ENCODE measurements at places on chromosomes 6 and 20.

GRCh38 chr6:3057063-3057770 lies 11.1 kb upstream of the RIPK1 start:
- H3K27me3 ChIP-seq = no peaks in the 10 kb centered on the region
- no peak overlapping the region for H3K4me3 ChIP-seq
- DNase-seq = no peak
- no peaks in the 10 kb centered on the region for H3K4me1 ChIP-seq

GRCh38 chr20:52922436-52922835 lies 49.7 kb upstream of the TSHZ2 start:
- H3K4me1 ChIP-seq = no peaks in the 10 kb centered on the region
- no peaks in the 10 kb centered on the region for H3K36me3 ChIP-seq
- H3K4me3 ChIP-seq = no peak overlapping the region
- H3K27me3 ChIP-seq = peaks cover 2% of the 10 kb centered on the region

DNA sequence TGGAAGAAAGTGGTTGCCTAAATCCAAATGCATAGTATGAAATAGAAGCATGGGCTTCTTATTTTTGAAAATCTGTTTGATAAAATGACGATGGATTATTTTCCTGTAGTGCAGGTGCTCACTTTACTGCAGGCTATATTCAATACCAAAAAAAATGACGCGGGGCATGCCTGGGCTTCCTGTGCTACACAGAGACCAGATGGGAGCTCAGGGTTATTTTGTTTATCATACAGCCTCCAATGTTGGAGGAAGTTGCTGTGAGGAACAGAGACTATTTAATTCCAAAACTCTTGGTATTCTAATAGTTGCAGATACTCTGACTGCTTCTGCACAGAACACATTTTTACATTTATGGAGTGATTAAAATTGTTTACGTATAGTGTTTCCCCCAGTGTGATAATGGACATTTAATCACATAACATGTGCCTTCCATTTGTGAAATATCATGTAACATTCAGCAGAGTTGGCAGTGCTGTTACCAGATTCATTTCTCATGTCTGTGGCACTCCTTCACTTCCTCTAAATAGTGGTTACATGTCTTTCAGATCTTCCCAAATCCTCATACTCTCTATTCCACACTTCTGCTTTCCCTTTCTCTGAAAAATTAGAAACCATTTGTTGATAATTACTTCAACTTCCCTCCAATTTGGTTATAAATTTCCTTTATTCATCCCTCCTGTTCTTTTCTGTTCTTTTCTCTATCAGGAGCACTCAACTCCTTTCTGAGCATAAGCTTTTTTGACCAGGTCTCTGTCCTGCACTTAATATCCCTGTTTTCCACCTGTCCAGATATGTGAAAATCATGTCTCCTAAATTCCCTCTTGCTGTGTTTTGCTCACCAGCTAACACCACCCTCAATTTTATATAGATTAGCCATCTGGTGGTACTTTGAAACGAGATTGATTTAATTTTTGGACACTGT lies 121.6 kb downstream of the ADGRB3 start:
- H3K4me1 ChIP-seq = no peaks in the 10 kb centered on the region
- no peak overlapping the region for H3K27ac ChIP-seq
- no peaks in the 10 kb centered on the region for H3K36me3 ChIP-seq
- H3K27me3 ChIP-seq = no peaks in the 10 kb centered on the region

DNA sequence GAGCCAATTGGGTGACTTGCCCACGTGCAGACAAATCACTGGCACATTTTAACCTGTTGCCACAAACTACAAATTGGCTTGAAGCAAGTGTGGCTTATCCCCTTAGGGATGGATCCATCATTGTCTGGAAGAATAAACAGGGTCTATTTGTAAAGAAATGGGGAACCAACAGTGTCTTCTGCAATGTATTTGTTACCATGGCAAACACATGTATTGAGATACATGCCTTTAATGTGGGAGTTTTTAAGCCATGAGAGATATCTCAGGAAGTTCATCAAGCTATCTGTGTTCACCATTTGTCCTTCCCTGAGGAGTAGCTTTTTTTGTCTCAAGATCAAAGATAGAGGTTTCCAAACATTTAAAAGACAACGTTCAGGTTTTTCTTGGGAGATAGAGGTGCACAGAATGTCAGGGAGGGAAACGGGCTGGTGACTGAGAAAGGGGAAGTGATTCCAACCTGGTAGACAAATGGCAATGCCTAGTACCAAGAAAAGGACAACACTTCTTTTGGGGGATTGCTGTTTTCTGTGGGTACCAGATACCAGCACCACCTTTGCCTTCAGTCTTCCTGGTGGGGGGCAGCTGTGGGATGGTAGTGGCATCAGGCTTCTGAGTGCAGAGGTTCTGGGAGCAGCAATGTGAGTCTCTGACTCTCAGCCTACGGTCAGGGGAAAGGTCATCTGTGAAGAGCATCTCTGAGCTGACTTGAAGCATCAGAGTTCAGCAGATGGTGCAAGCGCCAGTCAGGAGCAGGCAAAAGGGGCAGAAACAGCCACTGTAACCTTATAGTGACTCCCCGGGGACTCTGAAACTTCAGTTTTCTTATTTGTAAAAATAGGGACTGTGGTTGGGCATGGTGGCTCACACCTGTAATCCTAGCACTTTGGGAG lies 20.1 kb upstream of the BCAS1 start:
- no peak for DNase-seq
- no peaks in the 10 kb centered on the region for H3K36me3 ChIP-seq
- H3K27me3 ChIP-seq = peaks cover 7% of the 10 kb centered on the region
- H3K27ac ChIP-seq = no peak overlapping the region
- no peaks in the 10 kb centered on the region for H3K4me1 ChIP-seq
- no peak overlapping the region for H3K4me3 ChIP-seq

- H3K27me3 ChIP-seq = no peaks in the 10 kb centered on the region
- no peak overlapping the region for H3K4me3 ChIP-seq
- peaks cover 24% of the 10 kb centered on the region for H3K36me3 ChIP-seq
Observed at GRCh38 chr6:37456126-37456525, 23.1 kb downstream of the CMTR1 start.

GRCh38 chr6:189676-190075 lies 102.6 kb upstream of the DUSP22 start:
- H3K4me1 ChIP-seq = no peaks in the 10 kb centered on the region
- H3K36me3 ChIP-seq = no peaks in the 10 kb centered on the region
- H3K27me3 ChIP-seq = no peaks in the 10 kb centered on the region
- no peak overlapping the region for H3K27ac ChIP-seq
- no peak for DNase-seq
- no peak overlapping the region for H3K4me3 ChIP-seq

DNA sequence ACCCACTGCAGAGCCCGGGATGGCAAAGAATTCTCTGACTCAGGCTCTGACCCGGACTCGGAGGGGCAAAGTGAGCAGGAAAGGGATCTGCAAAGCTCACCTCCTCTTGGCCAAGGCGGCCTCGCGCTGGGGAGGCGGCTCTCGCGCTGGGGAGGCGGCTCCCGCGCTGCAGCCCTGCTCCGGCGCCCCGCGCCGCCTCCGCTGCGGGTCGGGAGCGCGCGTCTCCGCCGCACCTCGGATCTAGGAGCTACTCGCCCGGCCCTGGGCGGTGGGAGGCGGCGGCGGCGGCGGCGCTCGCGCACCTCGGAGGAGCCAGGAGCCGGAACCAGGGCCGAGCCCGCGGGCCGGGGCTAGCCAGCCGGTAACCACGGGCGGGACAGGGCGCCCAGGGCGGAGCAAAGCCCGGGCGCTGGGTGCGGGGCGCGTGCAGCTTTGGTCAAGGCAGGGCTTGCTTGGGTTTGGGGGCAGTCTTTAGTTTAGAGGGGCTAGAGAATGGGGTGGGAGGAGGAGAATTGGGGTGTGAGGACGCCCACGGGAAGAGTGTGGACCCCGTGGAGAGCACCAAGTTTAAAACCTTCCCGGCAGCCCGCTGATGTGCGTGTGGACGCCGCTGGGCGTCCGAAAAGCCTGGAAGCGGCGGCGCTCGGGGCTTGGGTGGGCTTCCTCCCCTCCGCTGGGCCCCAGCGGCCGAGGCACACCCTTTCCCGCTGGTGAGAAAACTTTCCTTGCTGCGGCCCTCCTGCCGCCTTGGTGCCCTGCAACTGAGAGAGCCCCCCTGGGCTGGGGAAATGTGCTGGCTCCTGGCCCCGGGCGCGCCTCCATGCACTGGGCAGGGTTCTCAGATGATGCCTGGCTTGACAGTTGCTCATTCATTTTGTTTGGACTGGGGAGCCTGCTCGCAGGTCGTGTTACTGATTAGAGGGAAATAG lies at the start of gene MRAP2:
Gene MRAP2 (plus strand): TSS at position 250 of the 929 bp plus-strand sequence. CDS start 21,547 bp downstream, outside the sequence.
- DNase-seq = no peak
- no peak within 1 kb of the TSS for H3K27ac ChIP-seq
- no peaks in the 10 kb centered on the region for H3K27me3 ChIP-seq

GRCh38 chr20:25148181-25148981 lies 47.1 kb upstream of the ENTPD6 start:
- no peaks in the 10 kb centered on the region for H3K36me3 ChIP-seq
- no peak overlapping the region for H3K27ac ChIP-seq
- peak; percentile 43 for DNase-seq
- H3K27me3 ChIP-seq = peaks cover 22% of the 10 kb centered on the region

DNA sequence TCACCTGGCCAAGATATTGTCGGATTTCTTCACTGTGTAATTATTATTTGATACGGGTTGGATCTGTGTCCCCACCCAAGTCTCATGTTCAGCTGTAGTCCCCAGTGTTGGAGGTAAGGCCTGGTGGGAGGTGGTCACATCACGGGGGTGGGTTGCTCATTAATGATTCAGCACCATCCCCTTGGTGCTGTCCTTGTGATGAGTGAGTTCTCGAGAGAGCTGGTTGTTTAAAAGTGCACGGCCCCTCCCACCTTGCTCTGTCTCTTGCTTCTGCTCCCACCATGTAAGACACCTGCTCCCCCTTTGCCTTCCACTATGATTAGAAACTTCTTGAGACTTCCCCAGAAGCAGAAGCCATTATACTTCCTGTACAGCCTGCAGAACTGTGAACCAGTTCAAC lies 173.9 kb upstream of the PMEPA1 start:
- H3K4me1 ChIP-seq = no peaks in the 10 kb centered on the region
- no peak overlapping the region for H3K27ac ChIP-seq
- H3K27me3 ChIP-seq = peaks cover 4% of the 10 kb centered on the region
- H3K36me3 ChIP-seq = no peaks in the 10 kb centered on the region
- no peak overlapping the region for H3K4me3 ChIP-seq

DNA sequence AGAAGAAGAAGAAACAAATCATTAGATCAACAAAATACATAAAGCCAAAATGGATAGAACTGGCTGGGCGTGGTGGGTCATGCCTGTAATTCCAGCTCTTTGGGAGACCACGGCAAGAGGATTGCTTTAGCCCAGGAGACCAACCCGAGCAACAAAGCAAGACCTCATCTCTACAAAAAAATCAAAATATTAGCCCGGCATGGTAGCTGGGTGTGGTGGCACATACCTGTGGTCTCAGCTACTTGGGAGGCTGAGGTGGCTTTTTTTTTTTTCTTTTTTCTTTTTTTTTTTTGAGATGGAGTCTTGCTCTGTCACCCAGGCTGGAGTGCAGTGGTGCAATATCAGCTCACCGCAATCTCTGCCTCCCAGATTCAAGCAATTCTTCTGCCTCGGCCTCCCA lies 21.5 kb downstream of the NINL start:
- H3K4me1 ChIP-seq = no peaks in the 10 kb centered on the region
- DNase-seq = no peak
- no peak overlapping the region for H3K4me3 ChIP-seq
- H3K27me3 ChIP-seq = no peaks in the 10 kb centered on the region
- no peak overlapping the region for H3K27ac ChIP-seq
- no peaks in the 10 kb centered on the region for H3K36me3 ChIP-seq

DNA sequence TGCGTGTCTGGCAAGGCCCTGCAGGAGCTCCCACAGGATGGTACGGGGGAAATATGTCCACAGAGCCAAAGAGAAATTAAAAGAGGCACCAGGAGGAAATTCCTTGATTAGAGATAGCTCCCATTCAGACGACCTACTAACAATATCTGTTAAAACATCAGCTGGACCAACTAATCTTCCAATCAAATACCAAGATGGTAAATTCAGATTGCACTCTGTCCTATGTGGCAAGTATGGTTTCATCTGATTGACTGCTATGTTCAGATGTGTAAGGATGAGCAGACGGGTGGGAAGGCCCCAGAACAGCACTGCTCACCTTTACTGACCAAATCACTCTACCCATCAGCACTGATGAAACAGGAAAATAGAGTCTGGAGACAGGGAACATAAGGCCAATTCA lies 19.5 kb downstream of the BPIFA2 start:
- no peak overlapping the region for H3K4me3 ChIP-seq
- DNase-seq = no peak
- H3K4me1 ChIP-seq = no peaks in the 10 kb centered on the region
- H3K36me3 ChIP-seq = no peaks in the 10 kb centered on the region
- H3K27ac ChIP-seq = no peak overlapping the region

DNA sequence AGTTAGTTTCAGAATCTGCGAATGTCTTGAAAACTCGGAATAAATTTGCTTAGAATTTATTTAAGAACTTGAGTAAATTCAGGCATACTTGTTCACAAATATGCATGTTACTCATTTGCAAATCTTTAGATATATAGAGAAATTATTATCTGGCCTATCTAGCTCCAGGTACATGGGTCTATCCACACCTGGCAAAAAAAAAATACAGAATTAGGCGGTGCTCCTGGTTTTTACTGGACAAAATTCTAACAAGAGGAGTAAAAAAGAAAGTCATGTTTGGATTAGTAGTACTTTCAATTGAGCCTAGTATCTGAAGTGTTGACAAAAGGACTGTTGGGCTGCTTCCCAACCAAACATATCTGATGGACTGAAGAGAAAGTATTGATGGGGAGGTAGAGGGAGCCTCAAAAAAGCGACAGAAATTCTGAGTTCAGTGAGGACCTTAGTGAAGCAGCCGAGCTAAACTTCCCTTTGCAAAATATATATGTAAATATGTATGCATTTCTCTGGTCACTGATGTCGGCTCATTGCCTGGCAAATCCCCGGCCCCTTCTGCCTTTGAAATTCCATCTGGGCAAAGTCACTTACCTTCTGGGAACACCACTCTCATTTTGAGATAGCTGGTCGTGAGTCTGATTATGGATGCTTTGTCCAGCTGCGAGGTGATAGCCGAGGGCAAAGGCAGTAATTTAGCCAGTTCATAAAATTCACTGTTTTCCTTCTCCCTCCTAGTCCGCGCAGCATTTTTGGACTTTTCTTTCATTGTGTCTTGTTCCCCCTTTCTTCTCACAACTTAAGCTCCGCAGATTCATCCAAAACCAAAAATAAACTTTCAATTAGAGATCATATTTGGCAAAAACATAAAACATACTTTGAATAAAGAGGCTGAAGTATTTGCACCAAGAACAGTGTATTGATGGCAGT lies 1.8 kb downstream of the SIM1 start:
- peak overlapping the region; percentile 84 for H3K4me3 ChIP-seq
- no peaks in the 10 kb centered on the region for H3K36me3 ChIP-seq
- H3K27ac ChIP-seq = peak overlapping the region; percentile 96
- DNase-seq = no peak
- peaks cover 59% of the 10 kb centered on the region for H3K27me3 ChIP-seq

- no peak for DNase-seq
- no peaks in the 10 kb centered on the region for H3K27me3 ChIP-seq
- no peak overlapping the region for H3K27ac ChIP-seq
Observed at GRCh38 chr6:16349544-16349943, 111.2 kb downstream of the GMPR start.

GRCh38 chr6:168513766-168514165 lies 72.8 kb downstream of the SMOC2 start:
- H3K4me1 ChIP-seq = no peaks in the 10 kb centered on the region
- DNase-seq = no peak
- H3K27ac ChIP-seq = no peak overlapping the region
- no peak overlapping the region for H3K4me3 ChIP-seq
- H3K27me3 ChIP-seq = no peaks in the 10 kb centered on the region
- H3K36me3 ChIP-seq = no peaks in the 10 kb centered on the region

GRCh38 chr6:167303675-167304625 lies 12.8 kb downstream of the UNC93A start:
- H3K27ac ChIP-seq = no peak overlapping the region
- no peak overlapping the region for H3K4me3 ChIP-seq
- H3K36me3 ChIP-seq = no peaks in the 10 kb centered on the region
- no peaks in the 10 kb centered on the region for H3K4me1 ChIP-seq
- no peak for DNase-seq
